ENCODE measurements at places on chromosomes 5 and 9.

DNA sequence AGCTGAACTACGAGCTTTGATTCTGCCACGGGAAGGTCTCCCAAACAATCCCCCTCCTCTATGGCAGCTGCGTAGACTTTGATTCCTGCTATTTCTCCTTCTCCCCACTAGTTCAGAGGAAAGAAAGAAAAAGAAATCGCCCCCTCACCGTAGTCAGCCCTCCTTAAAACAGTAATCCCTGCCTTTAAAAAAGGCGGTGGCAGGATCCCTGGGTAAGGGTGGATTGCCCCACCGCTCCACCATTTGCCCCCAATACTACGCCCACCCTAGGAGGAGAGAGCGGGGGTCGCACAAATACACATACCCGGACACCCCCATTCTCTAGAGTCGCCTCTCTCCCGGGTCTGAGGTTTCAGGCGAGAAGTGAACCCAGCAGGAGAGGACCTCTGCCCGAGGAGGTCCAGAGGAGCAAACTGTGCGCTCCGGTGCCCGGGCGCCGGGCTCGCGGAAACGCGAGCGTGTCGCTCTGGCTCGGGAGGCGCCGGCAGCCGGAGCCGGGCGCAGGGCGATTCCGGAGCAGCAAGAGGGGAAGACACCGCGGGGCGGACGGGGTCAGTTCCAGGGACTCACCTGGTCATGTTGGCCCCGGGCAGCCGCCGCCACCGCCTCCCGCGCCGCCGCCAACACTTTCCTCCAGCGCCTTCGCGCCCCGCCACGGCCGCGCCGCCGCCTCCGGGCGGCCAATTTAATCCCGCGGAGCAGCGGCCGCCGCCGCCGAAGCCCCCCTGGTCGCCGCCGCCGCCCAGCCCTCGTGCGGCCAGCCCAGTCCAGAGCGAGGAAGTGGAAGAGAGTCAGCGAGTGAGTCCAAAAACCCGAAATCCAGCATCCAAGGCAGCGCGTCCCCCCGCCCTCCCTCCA is 1057.7 kb upstream of the DMAC1 start:
- peak; percentile 51 for DNase-seq

DNA sequence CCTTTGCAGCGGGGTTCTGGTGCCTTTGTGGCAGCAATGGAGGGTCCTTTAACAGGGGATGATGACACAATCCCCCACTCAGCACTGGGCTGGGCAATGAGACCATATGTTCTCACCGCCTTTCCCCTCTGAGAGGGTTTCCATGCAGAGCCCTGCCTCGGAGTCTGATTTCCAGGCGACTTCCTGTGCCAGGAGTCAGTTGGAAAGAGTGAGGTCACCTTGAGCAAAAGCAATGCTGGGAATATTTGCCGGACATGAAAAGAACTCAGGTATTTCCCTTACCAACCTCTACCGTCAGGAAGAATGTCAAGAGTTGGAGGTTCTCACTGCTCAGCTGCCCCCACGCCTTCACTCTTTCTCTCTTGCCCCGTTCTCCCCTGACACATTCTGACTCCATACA is 284.2 kb upstream of the IRX1 start:
- DNase-seq, result no peak

GRCh38 chr9:68668127-68668526 is 36.9 kb upstream of the PIP5K1B start:
- DNase-seq, result no peak

- DNase-seq, result no peak
Observed at GRCh38 chr9:132783006-132783405, 95.1 kb downstream of the AK8 start.

DNA sequence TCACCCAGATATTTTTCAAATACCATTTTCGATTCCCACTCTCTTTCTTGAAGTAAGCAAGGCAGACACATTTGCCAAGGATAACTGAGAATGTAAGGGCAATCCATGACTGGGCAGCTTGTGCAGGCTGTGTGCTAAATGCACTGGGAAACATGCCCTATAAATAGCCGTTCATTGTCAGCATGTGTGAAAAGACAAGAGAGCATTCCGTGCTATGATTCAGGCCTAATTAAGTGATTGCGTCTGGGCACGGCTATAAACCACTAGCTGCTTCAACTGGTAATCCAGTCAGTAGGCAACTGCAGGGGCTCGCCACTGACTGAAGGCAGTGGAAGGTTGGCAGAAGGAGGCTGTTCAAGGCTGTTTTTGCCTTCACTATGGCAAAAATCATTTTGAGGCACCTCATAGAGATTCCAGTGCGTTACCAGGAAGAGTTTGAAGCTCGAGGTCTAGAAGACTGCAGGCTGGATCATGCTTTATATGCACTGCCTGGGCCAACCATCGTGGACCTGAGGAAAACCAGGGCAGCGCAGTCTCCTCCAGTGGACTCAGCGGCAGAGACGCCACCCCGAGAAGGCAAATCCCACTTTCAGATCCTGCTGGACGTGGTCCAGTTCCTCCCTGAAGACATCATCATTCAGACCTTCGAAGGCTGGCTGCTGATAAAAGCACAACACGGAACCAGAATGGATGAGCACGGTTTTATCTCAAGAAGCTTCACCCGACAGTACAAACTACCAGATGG is at the start of gene HSPB3:
Gene HSPB3, plus strand, starts transcription at position 287 of the 745 bp plus-strand sequence. Its CDS starts 91 bp downstream, at position 378.
- DNase-seq, result no peak

DNA sequence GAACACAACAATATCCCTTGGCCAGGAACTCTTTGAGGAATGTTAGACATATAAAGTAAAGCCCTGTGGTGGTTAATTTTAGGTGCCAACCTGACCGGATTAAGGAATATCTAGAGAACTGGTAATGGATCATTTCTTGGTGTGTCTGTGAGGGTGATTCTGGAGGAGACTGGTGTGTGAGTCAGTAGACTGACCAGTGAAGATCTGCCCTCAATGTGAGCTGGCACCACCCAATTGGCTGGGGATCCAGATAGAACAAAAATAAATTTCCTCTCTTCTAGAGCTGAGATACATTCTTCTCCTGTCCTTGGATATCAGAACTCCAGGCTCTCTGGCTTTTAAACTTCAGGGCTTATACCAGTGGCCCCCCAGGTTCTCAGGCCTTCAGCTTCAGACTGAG is 56.2 kb upstream of the TNPO1 start:
- DNase-seq, result no peak

Measured in muscle of arm (tissue), 14 donors.